ENCODE measurements at places on chromosomes 4 and X.

- no peak for DNase-seq
Measured at GRCh38 chr4:52836120-52836519, 26.0 kb upstream of the RASL11B start.

DNA sequence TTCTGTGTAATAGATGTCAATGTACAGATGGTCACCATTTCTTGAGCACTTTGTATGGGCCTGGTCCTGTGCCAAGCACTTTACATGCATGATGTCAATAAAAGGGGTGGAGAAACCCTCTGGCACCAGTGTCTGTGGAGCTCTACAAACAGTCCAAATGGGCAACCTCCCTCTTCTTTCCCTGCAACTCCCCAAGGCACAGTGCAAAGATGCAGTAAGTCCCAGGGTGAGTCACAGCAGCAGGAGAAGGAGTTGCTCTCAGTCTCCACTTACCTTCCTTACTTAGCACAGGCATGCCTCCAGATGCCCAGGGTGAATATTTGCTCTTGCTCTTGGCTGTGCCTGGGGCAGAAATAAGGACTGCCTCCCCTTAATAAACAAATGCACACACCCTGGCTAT is 4.3 kb downstream of the OCIAD2 start:
- DNase-seq, result no peak

GRCh38 chr4:7073526-7074390 is 5.9 kb upstream of the GRPEL1 start:
- DNase-seq, result no peak

GRCh38 chrX:20664131-20664530 is 397.4 kb upstream of the RPS6KA3 start:
- no peak for DNase-seq

- no peak for DNase-seq
Measured at GRCh38 chrX:102859550-102859871, 77.6 kb upstream of the RAB40AL start.

- peak; percentile 76 for DNase-seq
Measured at GRCh38 chrX:53683556-53684414, 2.7 kb downstream of the HUWE1 start.

DNA sequence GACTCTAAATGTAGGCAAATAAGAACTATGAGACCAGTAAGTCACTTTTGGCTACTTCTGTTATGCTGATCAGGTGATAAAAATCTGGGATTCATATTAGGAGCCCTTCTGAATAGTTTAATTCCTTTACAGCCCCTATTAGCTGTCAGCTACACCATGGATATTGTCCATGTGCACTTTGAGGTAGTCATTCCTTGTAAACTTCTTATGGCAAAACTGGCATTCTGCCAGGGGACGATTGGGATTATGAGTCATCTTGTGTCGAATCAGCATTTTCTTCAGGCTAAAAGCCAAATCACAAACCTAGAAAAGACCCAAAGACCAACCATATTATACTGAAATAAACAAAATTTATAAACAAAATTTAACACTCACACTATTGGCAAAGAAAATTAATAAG is 227.6 kb downstream of the PRDM5 start:
- no peak for DNase-seq

DNA sequence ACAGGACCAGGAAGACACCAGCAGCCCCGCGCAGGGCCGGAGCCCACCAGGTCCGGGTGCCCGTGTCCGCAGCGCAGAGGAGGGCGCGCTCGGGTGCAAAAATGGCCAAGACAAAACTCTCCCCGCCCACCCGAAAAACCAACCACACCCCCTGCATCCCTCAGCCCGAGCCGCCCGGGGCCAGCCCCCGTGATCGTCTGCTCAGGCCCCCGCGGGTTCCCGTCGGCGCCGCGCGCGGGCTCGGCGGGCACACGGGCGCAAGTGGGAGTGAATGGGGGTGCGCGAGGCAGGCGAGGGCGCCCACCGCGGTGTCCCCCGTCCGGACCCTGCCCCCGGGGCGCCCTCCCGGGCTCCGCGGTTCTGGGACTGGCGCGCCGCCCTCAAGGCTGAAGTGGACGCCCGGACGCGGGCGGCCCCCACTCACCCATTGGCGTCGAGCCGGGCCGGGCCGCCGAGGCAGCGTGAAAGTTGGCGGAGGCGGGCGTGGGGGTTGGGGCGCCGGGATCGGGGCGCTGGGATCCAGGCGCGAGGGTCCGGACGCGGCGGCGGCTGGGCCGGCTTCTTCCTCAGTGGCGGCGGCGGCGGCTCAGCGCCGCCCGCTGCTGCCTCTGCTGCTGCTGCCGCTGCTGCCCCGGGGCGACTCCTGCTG is 393 bp downstream of the SH3KBP1 start:
- no peak for DNase-seq

- DNase-seq, result no peak
Measured at GRCh38 chr4:172050911-172051310, 237.7 kb downstream of the GALNTL6 start.

- DNase-seq, result no peak
Measured at GRCh38 chr4:142021181-142021580, 384.8 kb downstream of the IL15 start.

GRCh38 chrX:149259241-149259640 is 245.9 kb downstream of the IDS start:
- no peak for DNase-seq

DNA sequence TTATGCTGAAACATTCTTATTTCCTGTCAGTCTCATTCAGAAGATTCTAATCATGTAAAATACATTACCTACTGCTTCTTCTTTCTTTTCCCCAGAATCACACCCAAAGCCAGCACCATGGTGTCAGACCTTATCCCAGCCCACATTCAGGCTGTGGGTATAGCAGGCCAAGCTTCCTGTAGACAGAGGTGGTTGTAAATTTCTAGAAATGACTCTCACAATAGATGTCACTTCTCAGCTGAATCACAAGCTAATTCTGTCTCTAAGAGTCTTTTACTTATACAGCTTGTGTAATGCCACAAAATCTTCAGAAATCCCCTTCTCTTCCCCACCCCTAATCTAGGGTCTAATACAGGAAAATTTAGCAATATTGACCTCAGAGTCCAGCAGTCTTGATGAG is 239.6 kb downstream of the PARM1 start:
- DNase-seq, result no peak

DNA sequence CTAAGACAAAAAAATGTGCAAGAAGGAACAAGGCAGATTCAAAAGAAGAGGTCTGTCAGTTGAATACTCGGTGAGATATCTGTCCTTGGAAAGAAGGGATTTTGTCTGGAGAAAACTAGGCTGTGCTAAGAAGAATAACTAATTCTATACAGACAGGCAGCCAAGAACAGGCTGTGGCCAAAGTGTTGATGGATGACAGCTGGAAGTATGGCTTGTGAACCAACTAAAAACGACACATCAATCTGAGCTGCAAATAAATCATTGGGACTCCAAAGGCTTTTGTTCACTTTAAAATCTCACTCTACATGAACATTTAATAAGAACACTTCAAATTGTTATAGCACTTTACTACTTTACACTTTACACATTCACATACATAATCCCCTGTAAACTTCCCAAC is 70.5 kb upstream of the IGSF1 start:
- DNase-seq, result no peak

DNA sequence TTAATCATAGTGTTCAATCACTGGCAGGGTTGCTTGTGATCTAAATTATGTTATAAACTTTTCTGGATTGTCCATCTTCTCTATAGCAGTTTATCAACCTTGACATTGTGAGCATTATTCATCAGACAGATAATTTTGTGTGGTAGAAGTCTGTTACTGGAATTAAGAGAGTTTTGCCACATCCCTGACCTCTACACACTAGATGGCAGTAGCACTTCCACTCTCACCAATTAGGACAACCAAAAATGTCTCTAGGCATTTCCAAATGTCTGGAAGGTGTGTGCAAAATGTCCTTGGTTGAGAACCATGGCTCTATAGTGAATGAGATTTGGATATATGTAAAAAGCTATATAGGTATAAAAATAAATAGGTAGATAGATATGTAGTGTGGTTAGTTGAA is 324.1 kb upstream of the FAM47C start:
- DNase-seq, result no peak

- DNase-seq, result no peak
Measured at GRCh38 chr4:80500613-80501012, 165.1 kb downstream of the CFAP299 start.

DNA sequence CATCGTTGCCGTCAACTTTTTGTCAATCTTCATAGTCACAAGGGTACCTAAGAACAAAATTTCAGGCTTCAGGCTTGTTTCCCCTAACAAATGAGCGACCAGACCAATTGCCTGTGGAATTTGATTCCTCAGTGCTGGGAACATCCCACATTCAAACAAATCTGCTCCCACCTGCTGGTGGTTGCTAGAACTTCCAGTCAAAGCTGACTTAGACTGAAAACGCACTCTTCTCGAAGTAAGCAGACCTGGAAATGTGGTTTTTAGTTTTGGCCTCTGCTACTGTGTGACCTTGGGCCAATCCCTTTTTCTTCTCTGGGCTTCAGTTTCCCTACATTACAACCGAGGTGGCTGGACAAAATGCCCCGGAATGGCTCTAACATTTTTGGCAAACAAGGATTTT is 1.8 kb upstream of the GABRQ start:
- no peak for DNase-seq

DNA sequence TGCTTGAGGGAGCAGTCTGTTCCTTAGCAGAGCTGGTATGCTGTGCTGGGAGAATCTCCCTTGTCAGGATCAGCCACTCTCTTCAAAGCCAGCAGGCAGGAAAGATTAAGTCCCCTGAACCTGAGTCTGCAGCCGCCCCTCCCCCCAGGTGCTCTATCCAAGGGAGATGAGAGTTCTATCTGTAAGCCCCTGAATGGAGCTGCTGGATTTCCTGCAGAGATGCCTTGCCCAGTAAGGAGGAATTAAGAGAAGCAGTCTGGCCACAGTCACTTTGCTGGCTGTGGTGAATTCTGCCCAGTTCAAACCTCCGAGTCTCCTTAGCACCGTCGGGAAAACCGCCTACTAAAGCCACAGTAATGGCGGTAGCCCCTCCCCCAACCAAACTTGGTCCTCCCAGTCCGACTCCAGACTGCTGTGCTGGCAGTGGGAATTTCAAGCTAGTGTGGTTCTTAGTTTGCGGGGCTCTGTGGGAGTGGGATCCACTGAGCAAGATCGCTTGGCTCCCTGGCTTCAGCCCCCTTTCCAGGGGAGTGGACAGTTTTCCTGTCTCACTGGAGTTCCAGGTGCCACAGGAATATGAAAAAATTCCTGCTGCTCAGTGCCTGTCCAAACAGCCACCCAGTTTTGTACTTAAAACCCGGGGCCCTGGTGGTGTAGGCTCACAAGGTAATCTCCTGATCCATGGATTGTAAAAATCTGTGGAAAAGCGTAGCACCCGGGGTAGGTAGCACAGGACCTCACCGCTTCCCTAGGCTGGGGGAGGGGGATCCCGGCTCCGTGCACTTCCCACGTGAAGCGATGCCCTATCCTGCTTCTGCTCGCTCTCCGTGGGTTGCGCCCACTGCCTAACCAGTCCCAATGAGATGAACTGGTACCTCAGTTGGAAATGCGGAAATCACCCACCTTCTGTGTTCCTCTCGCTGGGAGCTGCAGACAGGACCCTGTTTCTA is 38.0 kb downstream of the RAB28 start:
- no peak for DNase-seq

DNA sequence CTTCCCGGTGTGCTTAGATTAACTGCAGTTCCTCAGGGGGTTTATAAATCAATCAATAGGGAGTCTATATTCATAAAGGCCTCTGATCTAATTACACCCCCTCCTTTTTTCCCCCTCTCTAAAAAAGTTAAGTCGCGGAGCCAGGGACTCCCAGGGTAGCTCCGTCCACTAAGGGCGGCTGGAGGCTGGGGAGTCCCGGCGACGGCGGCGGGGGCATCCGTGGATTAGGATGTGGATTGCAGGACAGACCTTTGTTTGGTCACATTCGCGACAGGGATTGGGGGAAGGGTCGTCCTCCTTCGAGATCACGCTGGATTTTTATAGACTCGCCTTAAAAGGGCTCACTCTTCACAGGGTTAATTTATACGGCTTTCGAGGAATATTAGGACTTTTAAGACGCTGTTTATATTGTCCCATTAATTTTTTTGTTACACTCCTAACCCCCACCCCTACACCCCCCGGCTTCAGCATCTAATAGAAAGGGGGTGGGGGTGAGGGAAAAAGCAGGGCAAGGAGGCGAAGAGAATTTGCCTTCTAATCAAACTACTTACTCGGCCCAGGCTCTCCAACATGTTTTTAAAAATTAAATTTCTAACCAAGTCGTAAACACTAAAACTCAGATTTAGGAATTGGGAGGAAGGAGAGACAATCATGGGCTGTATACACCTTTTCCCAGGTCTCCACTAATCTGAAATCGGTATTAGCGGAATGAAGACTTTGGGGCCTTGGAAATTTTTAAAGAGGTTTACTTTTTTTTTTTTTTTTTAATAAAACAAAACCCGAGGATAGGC is 8.5 kb downstream of the PITX2 start:
- no peak for DNase-seq

GRCh38 chr4:14217401-14217800 is 589.9 kb upstream of the BOD1L1 start:
- DNase-seq, result no peak

Measured in esophagus squamous epithelium (tissue), 5 donors.